ENCODE measurements at places on chromosomes 6 and 20.

DNA sequence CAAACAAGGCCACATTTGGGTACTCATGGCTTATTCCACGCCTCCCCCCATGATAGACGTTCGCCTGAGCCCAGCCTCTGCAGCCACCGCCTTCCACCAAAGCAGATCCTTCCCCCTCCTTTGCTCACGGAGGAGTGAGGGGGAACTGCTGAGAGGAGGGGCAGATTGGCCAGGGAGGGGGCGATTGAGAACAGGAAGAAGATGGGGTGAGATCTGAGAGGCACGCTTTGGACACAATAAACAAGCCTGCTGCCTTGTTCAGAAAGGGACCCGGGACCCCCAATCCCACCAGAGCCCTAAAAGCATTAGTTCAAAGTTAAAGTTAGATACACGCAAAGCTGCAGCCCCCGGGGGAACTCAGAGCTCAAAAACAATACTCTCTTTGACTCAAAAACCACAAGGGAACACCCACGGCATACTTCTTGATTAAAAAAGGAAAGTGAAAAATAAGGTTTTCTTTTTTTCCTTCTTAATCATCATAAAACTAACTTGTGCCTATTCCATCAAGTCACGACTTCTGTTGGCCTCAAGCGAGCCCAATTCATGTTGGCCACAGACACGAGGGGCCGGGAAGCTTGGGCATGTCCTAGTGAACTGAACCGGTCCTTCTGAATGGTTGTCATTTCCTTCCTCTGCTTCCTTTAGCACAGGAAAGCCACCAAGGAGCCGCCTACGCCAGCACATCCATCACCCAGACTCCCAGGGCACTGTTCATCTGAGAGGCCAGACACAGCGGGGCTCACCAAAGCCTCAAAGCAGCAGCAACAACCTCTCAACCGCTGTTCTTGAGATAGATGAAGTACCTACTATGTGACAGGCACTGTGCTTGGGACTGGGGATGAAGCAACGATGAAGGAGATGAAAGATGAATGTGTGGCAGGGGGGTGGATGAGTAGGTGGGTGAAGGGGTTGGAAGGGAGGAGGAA is 44.7 kb downstream of the NFATC2 start:
- ATAC-seq, result no peak

- no peak for ATAC-seq
Observed at GRCh38 chr6:166087246-166087645, 80.4 kb downstream of the TBXT start.

- ATAC-seq, result no peak
Observed at GRCh38 chr6:8321671-8322404, 113.5 kb downstream of the SLC35B3 start.

GRCh38 chr20:55646851-55647250 is 358.5 kb downstream of the CBLN4 start:
- no peak for ATAC-seq

DNA sequence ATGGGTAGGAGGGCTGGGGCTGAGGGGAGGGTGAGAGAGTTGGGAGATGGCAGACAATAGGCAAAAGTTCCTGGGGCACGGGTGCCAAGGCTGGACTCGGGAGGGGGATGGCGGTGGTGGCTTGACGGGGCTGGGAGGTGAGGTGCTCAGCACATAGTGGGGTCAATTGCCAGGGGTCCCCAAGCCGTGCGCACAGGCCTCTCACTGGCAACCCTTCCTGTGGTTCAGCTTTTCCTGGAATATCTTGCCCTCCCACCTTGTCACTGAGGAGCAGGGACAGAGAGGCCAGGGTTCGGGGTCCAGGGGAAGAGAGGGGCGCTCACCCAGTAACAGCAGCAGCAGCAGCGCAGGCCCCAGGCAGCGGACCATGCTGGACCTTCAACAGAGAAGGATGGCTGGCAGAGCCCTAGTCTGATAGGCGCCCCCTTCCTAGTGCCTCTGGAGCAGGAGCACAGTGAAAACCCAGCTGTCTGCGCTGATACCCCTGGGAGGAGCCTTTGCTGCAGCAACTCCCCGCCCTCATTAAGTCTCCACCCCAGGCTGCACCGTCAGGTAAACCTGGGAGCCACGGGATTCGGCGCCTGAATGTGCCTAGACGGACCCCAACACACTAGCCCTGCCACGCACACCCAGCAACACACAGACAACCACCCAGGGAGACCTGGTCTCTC is at the start of gene GFRA4:
Gene GFRA4 (minus strand): TSS at position 369 of the 671 bp plus-strand sequence. CDS start 0 bp downstream, at position 369.
- ATAC-seq, result no peak

- ATAC-seq, result no peak
Observed at GRCh38 chr6:109934293-109934692, 43.8 kb upstream of the GPR6 start.

DNA sequence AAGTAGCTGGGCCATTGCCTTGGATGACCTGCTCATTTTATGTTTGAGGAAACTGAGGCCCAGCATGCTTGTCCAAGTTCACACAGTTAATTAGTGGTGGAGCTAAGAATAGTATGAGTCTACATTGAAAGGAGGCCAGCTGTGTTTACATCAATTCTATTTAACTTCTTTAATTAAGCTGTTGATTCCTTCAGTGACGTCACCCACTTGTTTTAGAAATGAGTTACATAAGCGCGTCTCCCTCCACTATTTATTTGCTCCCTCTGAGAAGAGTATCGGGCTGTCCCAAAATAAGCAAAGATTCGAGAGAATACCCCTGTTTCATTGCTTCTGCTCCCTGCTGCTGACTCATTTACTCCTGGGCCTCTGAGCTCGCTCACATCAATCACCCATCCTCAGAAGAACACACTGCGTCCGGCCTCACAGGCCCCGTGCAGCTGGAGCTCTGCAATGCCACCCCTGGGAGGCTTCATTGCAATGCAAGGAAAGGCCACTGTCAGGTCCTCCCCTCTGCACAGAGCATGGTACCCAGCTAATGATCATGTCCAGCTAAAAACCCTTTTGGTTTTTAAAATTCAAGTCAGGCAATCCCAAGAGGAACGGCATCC is 74.8 kb upstream of the BMP2 start:
- peak; percentile 100 for ATAC-seq

GRCh38 chr20:43408848-43409576 is 48.7 kb upstream of the SRSF6 start:
- no peak for ATAC-seq

DNA sequence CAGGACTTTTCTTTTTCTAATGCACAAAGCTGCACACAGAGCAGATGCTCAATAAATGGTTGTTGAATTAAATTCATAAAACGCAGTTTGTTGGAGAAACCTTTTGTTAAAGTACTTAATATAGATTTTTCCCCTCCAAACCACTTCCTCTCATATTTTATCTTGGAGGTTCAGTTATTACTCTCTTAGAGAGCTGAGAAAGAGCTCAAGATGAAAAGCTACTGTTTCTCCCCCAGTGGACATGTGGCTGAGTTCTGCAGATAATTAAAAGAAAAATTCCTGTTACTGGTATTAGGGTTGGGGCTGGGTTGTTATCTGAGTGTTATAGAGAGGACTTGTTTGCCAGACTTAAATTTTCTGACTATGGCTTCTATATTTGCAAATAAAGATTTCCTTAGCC is 294.0 kb downstream of the TBC1D7 start:
- ATAC-seq, result no peak

- no peak for ATAC-seq
Observed at GRCh38 chr6:71481011-71481410, 192.4 kb downstream of the OGFRL1 start.

DNA sequence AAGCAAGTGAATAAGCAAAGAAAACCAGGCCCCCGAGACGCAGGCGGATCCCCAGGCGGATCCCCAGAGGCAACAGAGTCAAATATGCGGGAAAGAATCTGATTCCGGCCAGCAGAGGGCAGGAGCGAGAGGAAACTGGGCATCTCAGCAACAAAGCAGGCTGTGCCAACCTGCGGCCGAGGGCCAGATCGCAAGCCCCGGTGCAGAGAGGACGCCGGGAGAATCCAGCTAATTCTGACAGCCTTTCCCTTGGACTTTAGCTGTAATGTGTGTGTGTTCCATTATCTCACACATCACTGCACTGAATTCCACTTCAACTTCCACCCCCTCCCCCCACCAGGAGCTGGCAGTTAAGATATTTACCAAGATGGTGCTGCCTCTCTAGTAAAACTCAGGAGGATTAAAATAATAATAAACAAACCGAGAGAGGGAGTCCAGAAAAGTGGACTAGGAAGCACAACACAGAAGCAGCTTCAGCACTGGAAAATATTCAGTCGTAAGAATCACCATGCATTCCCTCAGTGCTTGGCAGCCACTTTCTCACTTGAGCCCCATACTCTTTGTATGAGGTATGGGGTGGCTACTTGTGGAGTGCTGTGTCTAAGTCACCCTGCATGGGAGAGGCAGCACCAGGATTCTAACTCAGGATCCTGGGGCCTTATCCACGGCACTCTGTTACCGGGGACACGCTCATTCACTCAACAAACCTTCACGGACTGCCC is 66.2 kb upstream of the SNX9 start:
- ATAC-seq, result peak; percentile 85

DNA sequence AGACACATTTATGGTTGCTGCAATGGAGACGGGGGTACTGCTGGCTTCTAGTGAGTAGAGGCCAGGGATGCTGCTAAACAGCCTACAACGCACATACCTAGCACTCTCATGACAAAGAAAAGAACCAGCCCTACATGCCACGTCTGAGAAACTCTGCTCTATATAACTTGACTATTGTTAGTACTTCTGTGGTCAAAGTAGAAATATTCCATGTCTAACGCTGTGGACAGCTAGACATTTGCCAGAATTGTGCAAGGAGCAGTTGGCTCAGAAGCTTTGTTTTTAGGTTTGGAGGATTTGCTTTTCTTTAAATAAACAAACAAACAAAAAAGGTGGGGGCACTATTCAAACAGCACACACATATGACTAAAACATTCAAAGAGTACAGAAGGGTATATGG is 20.5 kb downstream of the UBE2V1 start:
- ATAC-seq, result peak; percentile 38

- no peak for ATAC-seq
Observed at GRCh38 chr6:163711615-163712565, 297.4 kb downstream of the QKI start.

- no peak for ATAC-seq
Observed at GRCh38 chr6:128118401-128118800, 217.5 kb upstream of the THEMIS start.

GRCh38 chr6:114108119-114109002 is 137.4 kb upstream of the HDAC2 start:
- peak; percentile 85 for ATAC-seq

GRCh38 chr6:111803371-111803770 is 69.9 kb downstream of the FYN start:
- ATAC-seq, result no peak

DNA sequence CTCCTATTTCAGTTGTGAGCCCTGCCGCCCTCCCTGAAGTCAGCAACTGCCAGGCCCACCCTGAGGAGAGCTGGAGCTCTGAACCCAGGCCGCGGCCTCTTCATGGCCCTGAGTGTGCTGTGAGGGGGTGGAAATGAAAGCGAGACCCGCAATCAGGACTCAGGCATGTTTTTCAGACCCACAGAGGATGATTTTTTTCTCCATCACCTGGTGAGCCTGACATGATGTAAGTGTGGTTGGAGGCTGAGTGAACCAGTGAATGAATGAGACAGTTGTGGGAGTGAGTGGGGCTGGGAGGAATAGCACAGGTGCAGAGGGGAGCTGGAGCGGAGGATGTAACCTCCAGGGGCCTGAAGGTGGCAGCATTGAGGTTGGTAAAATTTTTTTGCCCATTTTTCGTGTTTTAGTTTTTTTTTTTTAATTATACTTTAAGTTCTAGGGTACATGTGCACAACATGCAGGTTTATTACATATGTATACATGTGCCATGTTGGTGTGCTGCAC is 18.3 kb downstream of the RAET1L start:
- no peak for ATAC-seq

DNA sequence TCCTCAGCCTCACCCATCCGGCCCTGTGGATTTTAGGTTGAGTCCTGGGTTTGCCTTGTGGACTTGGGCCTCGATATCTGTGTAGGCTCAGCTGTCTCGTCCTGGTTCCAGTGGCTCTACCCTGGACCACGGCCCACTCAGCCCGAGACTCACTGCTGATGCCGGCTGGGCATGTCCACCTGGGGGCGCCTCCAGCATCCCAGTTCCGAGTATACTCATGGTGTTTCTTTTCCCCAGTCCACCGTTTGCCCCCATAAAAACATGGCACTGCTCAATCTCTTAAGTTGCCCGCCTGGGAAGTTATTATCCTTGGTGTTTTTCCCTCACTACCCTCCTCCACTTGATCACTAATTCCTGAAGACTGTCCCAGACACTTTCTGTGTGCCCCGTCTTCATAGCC is 99.1 kb downstream of the ARID1B start:
- ATAC-seq, result no peak

GRCh38 chr20:50820515-50821256 is 25.8 kb downstream of the BCAS4 start:
- ATAC-seq, result no peak

DNA sequence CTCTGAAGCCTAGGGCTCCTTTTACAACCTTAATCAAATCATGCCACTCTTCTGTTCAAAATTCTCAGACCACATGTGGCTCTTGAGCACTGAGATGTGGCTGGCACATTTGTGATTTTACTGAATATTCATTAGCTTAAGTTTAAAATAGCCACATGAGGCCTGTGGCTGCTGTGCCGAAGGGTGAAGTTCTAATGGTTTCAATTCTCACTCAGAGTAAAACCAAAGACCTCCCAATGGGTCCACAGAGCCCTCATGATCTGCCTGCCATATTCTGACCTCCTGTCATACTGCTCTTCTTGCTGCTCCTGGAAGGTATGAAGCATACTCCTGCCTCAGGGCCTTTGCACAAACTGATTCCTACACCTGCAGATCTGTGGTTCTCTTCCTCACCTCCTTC is 7.8 kb upstream of the CST3 start:
- peak; percentile 13 for ATAC-seq

DNA sequence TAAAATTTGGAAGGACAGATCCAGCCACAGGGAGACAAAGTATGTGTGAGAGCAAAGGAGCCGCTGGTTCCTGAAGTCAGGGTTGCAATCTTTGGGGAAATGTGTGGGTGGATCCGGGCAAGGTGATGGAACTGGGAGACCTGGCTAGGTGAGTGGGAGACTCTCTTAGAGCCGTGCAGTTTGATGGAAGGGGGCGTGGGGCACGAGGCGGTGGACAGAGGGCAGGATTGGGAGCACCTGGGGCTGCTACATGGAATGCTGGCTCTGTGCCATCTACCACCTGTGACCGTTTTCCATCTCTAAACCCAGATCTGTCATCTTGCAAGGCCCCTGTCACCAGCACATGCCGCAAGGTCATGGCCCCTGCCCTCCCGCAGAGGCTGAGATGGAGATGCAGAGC is 268.4 kb downstream of the SMOC2 start:
- no peak for ATAC-seq

GRCh38 chr6:121549736-121550135 is 114.3 kb downstream of the GJA1 start:
- no peak for ATAC-seq

- ATAC-seq, result no peak
Observed at GRCh38 chr6:5869676-5870075, 137.0 kb downstream of the NRN1 start.

DNA sequence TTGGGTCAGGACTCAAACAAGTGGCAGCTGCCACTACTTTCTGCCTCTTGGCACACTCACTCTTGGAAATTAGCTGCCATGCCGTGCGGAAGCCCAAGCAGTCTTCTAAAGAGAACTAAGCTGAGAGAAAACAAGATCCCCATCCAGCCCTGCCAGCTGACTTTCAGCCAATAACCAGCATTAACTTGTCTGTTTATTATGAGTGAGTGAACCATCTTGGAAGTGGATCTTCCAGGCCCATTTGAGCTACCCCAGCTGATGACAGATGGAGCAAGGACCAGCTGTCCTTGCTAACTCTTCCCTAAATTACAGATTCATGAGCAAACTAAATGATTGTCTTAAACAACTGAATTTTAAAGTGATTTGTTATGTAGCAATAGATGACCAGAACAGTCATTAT is 73.9 kb upstream of the RBM24 start:
- ATAC-seq, result no peak

Data from motor neuron (in vitro differentiated cells).